ENCODE measurements at places on chromosomes 4 and X. TPM values are rescaled to one million over a fixed set of nuclear protein-coding genes. Genes with fewer than 3 reads are reported as not detected.

Gene ELOVL6
- 27.3 TPM for polyA plus RNA-seq

DNA sequence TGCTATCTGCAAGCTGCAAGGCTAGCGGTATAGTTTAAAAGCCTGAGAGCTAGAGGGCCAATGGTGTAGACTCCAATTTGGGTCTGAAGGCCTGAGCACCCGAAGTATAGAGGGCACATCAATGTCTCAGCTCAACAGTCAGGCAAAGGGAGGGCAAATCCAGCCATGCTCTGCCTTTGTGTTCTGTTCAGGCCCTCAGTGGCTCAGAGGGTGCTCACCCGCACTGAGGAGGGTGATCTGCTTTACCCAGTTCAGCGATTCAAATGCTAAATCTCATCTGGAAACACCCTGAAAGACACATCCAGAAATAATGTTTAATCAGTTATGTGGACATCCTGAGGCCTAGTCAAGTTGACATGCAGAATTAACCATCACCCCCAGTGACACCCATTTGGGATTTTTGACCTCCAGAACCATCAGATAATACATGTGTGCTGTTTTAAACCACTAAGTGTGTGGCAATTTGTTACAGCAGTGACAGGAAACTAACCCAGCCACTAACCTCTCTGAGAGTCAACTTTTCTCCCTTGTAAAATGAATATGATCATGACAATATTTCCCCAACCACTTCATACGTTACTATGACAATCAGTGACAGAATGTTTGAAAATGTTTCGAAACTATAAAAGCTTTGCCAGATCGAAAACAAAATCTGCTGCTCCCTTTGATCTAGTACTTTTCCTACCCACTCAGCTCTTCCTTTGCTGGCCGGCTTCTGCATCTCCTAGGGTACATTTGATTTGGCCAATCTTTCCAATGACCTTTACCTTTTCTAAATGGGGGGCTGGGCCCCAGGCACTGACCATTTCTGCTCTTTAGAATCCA, 8.4 kb upstream of the TBL1X start:
- DNase-seq = no peak

Gene CLTRN
- 19.4 TPM for polyA plus RNA-seq

Gene IL1RAPL2
- 1.4 TPM for polyA plus RNA-seq

Gene NUP62CL
- 11.9 TPM for polyA plus RNA-seq

Gene GPC3
- polyA plus RNA-seq = 1,204 TPM

DNA sequence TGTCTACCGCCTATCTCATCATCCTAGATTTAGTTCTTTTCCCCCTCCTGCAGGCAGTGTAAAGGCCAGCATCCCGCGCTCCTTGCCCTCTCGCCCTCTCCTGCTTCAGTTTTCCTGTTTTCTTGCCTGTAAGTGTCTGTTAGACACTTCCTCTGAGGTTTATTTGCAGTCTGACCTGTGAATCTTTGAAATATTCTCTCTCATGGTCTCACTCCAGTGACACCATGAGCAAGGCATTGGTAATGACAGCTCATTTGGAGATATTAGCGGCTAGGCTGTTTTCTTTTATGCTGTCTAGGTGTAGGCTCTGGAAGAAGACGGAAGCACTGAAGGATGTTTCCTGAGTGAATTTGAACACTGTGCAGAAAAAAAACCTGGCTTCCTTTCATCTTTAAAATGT, 179.6 kb downstream of the KDR start:
- no peak for DNase-seq

GRCh38 chr4:39406763-39407583, at the start of gene KLB:
Gene KLB (plus strand): TSS chr4:39406930. CDS start chr4:39406950, 20 bp downstream.
- no peak for DNase-seq
